ENCODE measurements at places on chromosomes 6 and 20.

DNA sequence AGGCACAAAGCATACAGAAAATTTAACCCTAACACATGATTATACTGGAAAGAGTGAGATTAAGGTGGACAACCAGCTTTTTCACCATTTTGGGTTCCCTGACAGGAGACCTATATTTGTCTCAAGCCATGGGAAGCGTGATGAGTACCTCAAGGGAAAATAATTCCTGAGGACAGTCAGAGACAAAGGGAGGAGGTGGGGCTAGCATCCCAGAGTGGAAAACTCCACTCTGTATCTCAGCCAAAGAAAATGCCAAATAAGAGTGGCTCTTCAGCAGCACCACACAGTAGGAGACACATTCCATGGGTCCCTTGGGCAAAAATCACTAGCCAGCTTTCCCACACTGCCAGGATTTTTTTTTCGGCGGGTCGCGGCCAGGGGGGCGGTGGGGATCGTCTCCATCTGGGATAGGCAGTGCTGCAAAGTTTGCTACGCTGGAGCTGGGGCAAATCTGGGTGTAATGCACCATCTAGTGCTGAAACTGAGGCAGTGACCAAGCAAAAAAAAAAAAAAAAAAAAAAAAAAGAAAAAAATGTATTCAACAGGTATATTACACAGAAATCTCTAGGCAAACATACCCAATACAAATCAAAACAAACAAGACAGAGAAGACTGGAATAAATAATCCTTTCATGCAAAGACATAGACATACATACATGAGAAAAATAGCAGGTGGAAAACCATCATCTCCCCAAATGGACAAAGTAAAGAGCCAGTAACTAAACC is 77.3 kb upstream of the SLC35F1 start:
- peak; percentile 7 for DNase-seq

DNA sequence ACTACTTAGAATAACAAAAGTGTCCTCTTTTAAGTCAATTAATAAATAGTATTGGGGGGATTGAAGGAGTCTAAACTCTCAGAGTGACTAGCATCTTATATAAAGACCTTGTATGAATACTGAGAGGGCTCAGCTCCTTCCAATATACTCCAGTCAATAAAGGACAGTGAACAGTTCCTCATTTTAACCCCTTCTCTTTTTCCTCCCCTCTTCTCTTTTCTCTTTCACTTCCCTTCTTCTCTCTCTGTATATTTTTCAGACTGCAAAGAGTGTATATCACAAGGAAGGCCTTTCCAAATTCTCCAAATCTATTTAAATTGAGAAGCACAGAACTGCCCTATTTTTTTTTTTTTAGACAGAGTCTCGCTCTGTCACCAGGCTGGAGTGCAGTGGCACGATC is 99.5 kb downstream of the CD164 start:
- no peak for DNase-seq

DNA sequence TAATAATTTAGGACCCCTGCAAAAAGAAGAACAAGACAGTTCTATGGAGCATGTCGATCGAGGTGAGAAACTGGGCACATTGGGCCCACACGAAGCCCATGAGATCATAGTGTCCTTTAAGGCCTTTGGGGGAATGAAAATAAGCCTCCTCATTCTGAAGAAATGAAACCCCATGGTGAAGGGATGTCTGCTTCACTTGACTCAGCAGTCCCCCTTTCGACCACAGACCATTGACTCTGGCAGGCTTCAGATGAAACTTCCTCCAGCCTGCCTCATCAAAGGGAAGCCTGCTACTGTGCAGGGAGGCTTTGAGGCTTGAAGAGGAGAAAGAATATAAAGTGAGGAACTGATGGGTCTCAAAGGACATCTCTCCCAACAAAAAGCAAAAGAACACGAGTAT is 144.2 kb upstream of the FBXL4 start:
- no peak for DNase-seq

DNA sequence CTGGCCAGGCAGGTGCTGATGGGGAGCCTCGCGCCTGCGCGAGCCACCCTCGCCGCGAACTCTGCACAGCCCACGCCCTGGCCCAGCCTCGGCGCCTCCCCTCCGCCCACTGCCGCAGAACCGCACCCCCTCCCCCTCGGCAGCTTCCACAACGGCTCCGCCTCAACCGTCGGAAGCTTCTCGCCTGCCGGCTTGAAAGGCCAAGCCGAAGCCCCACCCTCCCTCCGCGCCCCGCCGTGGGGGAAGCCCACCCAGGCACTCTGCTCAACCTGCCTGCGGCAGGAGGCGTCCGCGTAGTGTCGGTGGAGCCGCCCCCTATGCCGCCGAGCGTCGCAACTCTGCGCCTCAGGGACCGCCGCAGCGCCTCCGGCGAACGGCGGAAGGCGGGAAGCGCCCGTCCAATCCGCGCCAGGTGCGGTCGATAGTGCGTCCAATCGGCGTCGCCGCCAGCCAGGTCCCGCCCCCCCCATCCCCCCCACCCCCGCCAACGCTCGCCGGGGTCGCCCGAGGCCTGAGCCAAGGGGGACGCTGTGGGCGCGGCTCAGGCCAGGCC is at the start of gene SYCP2:
SYCP2 (minus strand) TSS at position 342 of the 553 bp plus-strand sequence. CDS start 11,224 bp downstream, outside the sequence.
- peak; percentile 50 for DNase-seq

- DNase-seq, result no peak
These were observed at the start of gene KCNQ2 for GRCh38 chr20:63471981-63472831. Gene KCNQ2 (minus strand): TSS chr20:63472655. CDS start chr20:63472463, 192 bp downstream.

Measured in erythroblast (primary cell).